Fibroblast of skin of right biceps (primary cell): ENCODE measurements at places on chromosomes 13 and 19.

- DNase-seq = no peak
Observed at GRCh38 chr13:89733829-89734228, 1613.7 kb upstream of the MIR17HG start.

GRCh38 chr13:51688937-51689662 is 104.8 kb downstream of the WDFY2 start:
- no peak for DNase-seq

GRCh38 chr13:49374585-49375290 is 69.1 kb downstream of the CAB39L start:
- peak; percentile 63 for DNase-seq

GRCh38 chr19:46634656-46635218 is 1.3 kb downstream of the GNG8 start:
- DNase-seq = no peak

DNA sequence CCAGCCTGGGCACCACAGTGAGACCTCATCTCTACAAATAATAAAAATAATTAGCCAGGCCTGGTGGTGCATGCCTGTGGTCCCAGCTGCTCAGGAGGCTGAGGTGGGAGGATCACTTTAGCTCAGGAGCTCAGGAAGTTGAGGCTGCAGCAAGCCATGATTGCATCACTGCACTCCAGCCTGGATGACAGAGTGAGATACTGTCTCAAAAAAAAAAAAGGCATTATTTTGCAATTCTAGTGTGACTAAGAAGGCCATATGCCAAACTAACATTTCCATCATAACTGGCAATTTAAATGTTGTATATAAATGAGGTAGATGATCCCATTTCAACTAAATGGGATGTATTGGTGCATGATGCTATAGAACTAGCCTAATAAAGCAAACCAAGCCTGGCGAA is 632.8 kb upstream of the KLF12 start:
- DNase-seq = peak; percentile 81

DNA sequence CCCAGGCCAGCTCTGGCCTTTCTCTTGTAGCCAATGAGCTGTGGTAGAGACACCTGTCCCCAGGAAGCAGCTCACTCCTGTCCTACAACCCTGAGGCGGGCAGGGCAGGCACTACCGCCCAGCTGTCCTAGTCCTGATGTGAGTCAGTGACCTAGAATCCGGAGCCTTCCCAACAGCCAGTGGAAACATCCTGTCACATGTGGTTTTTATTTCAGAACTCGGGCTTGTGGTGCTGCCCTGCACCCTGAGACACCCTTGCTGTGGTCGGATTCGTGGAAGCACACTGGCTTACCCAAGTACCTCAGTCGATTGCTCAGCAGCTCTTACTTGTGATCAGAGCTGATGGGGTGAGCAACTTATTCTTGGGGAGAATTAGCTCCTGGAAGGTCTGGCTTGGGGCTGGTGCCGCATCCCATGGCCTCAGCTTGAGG is 83.6 kb upstream of the ARHGEF7 start:
- DNase-seq = peak; percentile 79

DNA sequence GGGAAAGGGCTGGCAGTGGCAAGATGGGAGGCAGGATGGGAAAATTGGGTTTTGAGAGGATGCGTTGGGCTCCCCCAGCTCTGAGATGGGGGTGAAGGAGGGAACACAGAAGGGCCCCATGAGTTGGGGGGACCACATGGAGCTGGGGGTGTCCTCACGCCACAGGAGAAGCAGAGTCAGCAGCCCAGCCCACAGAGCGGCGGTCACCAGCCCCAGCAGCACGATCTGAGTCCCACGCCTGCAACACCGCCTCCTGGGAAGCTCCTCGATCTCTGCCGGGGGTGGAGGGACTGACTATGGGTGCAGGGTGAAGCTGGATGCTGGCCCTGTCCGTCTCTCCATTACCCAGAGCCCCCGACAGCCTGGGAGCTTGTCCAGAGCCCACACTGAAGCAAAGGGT is 3.3 kb downstream of the FCER2 start:
- no peak for DNase-seq

DNA sequence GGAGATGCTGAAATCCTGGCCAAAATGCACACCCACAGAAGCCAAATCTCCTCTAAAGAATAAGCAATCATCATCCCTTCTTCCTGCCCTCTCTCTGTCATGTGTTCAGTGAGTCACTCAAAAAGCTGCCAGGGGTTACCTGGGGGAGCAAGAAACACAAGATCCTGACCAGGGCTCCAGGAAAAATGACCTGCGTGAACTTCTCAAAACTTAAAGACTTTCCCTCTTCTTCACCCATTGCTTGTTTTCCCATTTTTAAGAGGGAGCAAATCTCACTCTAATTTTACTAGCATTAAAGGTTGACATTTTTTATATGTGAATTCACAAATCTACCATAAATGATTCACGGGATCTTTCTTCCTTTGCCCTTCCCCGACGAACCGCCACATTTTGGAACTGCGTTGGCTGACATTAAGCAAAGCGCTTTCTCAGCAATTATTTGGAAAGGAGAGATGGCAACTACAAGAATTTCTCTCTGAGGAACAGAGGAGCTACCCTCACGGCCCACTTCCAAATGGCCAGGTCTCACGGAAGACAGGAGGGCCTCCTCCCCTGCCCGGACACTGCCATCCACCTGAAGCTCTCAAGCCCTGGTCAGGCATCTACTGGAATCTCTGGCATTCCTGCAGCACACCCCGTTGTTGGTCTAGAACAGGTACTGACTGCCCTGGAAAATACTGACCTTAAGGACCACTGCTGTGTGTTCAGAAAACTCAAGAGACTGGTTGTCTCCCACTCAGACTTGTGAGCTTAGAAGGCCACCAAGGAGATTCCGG is 14.2 kb downstream of the TSHZ3 start:
- DNase-seq = peak; percentile 36

DNA sequence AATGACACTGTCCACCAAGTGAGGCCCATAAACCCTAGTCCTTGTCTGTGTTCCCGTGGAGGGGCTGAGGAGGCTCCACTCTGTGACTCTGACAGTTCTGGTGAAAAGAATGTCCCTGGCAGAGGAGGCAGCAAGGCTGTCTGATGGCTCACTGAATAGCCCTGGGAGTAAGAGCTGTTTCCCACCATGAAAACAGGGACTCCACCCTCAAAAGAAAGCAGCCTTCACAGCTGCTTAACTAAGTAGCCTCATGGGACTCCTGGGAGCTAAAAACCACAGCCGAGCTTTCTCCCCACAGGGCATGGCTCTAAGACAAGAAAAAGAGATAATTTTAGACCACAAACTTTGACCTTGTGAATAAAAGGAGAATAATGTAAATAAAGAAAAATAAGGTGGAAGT is 135.1 kb upstream of the FRY start:
- peak; percentile 72 for DNase-seq

DNA sequence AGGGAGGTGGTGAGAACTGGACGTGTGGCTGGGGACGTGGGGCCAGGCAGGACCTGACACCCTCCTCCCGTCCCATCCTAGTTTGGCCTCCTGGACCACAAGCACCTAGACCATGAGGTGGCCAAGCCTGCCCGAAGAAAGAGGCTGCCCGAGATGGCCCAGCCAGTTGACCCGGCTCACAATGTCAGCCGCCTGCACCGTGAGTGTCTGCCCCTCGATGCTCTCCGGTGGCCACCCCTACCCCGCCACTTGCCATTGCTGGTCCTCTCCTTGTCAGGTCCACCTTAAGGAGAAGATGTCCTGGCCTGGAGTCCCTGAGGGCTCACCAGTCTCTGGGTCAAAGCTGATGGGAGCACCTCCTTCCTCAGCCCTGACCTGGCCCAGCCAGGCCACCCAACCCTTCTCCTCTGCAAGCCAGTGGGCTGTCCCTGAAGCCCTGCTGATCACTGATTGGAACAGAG is 2.2 kb downstream of the ANGPTL4 start:
- no peak for DNase-seq

DNA sequence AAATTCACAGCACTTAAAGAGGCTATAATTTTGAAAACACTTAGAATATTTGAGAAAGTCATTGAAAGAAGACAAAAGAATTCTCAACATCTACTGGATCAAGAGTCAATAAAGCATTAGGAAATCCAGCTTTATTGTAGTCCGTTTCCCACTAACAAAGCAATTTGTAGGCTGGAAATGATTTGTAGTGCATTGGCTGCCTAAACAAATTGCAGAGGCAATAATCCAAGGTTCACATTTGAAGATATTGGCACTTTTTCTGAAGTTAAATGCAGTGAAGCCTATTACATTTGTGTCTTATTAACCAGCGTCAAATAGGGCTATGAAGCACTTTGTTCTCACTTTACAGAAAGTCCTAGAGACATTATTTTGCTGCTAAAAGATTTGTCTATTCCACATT is 848.1 kb upstream of the SLITRK1 start:
- DNase-seq = no peak

GRCh38 chr19:31372246-31372781 is 23.1 kb upstream of the TSHZ3 start:
- DNase-seq = no peak

- no peak for DNase-seq
Observed at GRCh38 chr19:3778104-3778867, 6.3 kb upstream of the RAX2 start.

DNA sequence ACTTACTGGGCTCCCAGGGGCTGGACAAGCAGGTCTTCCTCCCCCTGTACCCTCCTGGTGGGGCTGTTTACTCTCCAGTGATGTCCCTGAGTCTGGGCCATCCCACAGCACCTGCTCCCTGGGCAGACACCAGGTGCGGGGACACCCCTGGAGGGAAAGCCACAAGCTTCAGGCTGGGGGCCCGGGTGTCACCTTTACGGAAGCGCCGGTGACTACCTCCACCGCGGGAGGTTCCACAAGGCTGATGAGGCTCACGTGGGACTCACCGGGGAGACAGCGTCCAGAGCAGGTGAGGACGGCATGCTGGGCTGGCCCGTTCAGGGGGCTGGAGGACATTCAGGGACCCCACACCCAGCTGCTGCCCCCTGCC is 24.9 kb downstream of the NFILZ start:
- DNase-seq = no peak

DNA sequence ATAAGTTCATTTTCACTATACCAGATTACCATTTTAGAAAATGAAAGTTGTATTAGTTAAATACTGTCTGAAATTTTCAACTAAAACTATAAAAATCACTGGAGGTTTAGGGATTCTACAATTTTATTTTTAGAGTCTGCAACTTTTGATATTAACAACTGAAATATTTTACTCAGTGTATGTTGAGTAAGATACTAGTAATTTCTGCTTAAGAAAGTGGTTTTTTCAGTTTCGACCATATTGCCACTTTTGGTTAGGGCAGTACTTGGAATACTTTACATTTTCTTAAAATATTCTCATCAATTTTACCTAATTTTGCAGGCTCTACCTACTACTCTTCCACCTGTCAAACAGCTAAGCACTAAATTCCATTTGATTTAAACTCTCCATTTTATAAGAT is 59.6 kb downstream of the KCNRG start:
- DNase-seq = no peak

DNA sequence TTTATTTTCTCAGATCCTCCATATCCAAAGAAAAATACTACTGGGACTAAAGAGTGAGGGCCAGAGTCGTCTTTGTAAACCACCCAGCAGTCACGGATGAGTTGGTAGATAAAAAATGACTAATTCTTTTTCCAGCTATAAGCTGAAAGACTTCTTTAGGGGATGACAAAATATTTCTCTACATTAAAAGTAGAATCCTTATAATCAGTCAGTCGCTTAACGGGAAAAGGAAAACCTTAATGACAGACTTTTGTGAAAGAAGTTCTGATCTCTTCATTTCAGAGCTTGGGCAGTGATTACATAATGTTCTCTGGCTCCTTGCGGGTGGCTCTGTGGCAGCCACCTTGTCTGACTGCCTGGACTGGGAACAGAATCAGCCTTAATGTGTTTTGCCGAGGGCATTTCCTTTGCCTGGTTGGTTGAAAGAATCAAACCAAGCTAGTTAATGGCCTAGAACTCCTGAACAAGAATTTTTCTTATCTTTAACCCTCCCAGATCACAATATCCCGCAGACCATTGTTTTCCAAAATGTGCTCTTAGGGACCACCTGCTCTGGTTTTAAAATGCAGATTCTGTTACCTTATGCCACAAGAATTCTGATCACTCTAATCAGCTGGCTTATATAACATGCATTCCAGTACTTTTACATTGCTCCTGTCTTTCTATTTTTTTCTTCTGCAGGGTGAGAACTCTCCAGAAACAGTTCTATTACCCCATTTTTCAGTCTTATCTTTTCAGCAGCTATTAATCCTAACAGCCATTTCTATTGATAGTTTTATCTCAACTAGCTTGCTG is 2.5 kb downstream of the ITM2B start:
- no peak for DNase-seq

DNA sequence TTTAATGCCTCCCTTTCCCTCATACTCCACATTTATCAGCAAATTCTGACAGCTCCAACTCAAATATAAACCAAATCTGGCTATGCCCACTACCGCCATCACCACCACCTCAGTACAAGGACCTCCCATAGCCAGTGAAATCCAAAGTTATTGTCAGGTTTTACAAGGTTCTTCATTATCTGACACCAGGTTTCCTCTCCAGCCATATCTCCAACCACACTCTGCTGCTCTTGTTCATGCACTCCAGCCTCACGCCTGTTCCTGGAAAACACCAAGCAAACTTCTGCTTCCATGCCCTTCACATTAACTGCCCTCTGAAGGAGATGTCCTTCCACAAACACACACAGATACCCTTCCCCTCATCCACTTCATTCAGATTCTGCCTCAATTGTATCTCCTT is 102.2 kb upstream of the MIR17HG start:
- no peak for DNase-seq

- no peak for DNase-seq
Observed at GRCh38 chr19:53007200-53007599, 6.5 kb upstream of the ERVV-1 start.

GRCh38 chr13:49932066-49932465 is 4.1 kb downstream of the SPRYD7 start:
- DNase-seq = no peak

- DNase-seq = no peak
Observed at GRCh38 chr13:97179501-97179900, 42.6 kb upstream of the MBNL2 start.

- DNase-seq = no peak
Observed at GRCh38 chr19:48959341-48960239, 4.9 kb downstream of the BAX start.

GRCh38 chr13:97858161-97858560 is 95.3 kb upstream of the IPO5 start:
- DNase-seq = no peak

DNA sequence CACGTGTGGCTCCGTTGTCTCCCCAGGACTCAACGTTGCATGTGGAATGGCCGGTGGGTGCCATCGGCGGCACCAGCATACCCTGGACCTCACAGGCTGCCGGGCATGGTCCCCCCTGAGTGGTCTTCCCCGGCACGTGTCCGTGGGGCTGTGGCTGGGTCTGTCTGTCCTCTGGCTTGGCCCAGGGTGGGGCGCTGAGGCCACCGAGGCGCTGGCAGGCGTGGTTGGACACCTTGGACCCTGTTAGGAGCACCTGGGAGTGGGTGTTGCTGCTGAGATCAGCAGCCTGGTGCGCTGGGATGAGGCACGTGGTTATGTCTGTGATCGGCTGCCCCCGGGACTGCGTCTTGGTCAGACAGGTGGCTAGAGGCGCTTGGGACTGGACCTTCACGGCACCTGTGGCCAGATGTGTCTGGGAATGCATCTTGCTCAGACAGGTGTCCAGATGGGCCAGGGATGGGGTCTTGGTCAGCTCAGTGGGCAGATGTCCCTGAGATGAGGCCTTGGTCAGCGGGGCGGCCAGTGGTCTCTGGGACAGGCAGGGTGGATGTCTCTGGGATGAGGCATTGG is 9.2 kb downstream of the IQCN start:
- no peak for DNase-seq
